ENCODE measurements at places on chromosomes 16 and 17.

DNA sequence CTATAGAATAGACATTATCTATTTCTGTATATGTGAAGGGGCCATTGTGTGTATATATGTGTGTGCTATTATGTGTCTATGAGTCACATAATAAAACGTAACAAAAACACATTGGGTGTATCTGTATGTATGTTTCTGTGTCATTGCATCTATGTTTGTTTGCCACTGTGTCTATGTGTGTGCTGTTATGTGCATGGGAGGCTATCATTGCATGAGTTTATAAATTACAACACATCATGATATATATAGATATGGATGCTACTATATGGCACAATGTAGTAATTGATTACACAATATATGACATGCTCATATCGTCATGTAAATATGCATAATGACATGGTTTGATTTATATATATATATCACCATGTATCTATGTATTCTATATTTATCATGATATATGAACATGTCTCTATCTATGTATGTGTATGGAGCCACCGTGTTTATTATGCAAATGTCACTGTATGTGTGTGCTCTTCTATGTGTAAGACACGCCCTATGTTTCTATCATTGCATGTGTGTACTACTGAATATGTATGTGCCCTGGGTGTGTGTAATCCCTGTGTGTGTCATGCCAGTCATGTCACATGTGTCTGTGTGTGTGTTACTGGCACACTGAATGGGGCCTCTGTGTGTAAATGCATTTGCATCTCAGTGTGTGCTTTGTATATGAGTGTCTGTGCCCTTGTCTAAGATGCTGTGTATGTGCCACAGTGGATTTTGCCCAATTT lies 1.4 kb upstream of the TSPOAP1 start:
- DNase-seq = no peak

- no peak for DNase-seq
Measured at GRCh38 chr17:74530831-74531150, 484 bp downstream of the CD300LB start.

GRCh38 chr16:3734758-3735221 lies 17.5 kb upstream of the TRAP1 start:
- no peak for DNase-seq

- DNase-seq = no peak
Measured at GRCh38 chr16:23148166-23148512, 1.1 kb downstream of the USP31 start.

DNA sequence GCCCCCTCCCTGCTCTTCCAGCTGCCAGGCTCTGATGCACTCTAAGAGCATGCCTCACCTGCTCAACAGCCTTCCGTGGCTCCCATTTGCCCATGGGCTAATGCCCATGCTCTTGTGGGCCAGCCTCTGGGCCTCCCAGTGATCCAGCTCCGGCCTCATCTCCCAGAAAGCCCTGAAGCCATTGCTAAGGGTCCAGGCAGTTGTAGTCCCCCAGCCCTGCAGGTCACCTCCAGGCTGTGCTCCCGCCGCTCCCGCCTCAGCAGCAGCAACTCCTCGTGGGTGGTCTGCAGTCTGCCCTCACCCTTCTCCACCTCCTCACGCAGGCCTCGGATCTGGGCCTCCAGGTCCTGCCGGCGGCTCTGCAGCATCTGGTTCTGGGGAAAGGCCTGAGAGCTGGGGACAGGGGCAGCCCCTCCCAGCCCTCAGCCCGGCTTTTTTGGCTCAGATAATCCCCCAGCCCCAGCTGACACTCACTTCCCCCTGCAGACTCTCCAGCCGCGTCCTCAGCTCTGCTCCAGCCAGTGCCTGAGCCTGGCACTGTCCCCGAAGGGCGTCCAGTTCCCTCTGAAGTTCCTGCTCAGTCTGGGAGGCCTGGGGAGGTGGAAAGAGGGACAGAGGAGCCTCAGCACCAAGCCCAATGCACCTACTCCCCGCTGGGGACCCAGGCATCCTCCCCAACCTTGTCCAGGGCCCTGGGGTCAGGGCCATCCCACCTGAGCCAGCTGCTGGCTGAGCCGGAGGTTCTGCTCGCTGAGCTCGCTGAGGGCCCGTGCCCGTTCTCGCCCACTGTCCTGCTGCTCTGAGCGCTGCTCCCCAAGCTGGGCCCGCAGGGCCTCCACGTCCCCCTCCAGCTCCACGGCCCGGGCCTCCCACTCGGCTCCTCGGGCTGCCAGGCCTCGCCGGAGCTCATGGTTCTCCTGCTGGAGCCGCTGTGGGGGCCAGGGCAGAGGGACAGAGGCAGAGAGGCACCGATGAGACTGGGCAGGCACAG lies 6.2 kb downstream of the BICDL2 start:
- no peak for DNase-seq

DNA sequence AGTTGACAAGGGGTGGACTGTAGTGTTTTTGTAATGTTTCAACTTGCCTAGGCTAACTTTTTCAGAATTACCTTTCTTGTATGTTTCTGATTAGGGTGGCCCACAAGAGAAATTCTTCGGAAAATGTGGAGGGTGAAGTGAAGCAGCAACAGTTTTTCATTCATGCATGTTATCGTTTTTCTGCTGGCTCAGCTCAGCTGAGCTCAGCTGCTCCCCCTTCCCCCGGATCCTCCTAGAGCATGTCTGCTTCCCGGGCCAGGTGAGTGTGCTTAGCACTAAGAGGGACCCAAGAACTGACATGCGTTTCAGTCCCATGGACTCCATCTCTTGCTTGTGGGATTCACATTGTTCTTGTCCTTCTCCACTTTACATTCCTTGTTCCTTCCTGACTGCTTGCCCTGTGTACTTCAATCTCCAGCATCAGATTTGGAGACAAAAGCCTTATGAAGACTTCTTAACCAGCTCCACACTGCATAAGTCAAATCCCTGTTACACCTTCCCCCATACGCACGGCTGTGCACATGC lies 33.6 kb downstream of the SCPEP1 start:
- DNase-seq = no peak

GRCh38 chr17:77872199-77872598 lies 86.3 kb upstream of the TNRC6C start:
- peak; percentile 17 for DNase-seq

DNA sequence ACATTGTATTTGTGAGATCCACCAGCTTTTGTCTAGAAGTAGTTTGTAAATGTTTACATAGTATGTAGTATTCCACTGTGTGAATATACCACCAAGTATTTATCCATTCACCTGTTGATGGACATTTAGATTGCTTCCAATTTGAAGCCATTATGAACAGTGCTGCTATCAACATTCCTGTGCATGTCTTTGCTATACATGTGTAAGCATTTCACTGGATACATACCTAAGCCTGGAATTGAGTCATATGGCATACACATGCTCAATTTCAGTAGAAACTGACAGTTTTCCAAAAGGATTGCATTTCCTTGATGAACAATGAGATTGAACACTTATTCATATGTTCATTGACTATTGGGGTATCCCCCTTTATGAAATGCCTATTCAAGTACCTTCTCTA lies 540.6 kb upstream of the SOX9 start:
- DNase-seq = no peak

GRCh38 chr17:44931376-44931775 lies 16.1 kb upstream of the GFAP start:
- no peak for DNase-seq

- no peak for DNase-seq
Measured at GRCh38 chr16:20298452-20298851, 28.9 kb downstream of the GP2 start.

- no peak for DNase-seq
Measured at GRCh38 chr17:16288860-16289571, 64.3 kb downstream of the CENPV start.

GRCh38 chr16:85007496-85008214 lies 3.7 kb downstream of the ZDHHC7 start:
- DNase-seq = no peak

- DNase-seq = no peak
Measured at GRCh38 chr17:7887038-7887481, 1.5 kb upstream of the CHD3 start.

DNA sequence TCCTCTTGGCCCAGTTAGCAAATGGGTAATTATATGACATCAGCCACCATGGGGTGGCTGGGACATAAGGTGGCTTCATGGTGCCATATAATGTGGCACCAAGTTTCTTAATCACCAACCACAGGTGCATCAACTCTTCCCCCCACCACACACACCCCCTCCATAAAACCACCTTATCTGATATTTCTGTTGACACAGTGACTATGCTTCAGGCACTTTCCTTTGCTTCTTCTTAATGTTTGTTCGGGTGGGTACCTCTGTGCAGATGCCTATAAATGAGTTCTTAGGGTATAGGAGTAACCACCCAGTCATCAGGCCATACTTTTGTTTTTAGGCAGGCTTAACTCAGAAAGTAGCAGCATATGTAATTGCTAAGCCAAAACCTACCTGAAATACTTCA lies 29.5 kb downstream of the RNF43 start:
- no peak for DNase-seq

DNA sequence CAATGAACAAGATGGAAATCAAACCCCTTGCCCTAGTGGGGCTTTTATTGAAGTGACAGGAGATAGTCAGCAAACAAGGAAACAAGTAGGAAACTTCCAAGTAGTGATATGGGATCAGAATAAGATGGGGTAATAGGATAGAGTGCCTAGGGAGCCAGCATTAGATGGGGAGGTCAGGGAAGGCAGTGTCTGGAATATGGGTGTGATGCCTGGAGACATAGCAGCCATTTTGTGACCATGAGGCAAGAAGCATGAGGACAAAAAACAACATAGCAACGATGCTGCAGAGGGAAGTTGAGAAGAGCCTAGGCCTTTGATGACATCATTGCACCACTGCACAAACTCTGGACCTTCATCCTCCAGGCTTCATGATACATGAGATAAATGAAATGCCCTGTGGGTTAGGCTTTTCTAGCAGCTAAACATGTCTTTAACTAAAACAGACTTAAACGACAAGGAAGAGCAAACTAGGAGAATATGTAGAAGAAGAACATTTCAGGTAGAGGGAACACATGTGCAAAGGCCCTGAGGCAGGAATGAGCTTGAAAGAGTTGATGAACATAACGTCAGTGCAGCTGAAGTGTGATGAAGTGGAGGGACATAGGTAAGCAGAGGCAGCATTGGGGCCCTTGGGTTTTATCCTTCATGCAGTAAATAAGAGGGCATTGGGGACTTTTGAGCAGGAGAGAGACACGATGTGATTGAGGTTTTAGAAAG lies 18.2 kb upstream of the TMEM11 start:
- no peak for DNase-seq

DNA sequence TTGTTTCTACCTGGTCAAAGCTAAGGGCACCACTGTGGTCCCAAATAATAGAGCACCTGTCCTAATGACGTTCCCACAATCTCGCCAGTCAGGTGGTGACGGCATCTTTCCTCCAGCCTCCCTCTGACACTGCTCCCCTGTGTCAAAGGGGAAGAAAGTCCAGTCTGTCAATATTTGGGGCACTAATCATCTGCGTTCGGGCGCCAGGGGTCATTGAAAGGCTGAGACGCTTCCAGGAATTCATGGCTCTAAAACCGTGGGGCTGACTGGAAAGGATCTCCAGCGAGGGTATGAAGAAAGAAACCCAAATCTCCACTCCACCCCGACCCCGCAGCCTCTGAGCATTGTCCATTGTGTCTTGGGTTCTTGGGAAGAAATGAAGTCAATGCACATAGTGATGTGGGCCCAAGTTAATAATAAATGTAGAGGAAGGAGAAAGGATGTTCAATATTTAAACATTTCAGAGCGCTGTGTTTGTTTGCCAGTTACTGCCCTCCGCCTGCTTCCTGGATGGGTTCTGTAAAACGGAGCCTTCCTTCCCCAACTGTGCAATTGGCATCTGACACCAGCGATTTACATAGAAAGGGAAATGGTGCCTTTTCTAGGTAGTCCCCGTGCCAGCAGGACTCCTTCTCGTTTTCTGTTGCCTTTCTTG lies 103.2 kb downstream of the SOCS1 start:
- peak; percentile 8 for DNase-seq

GRCh38 chr16:81767987-81768592 lies 11.0 kb upstream of the PLCG2 start:
- DNase-seq = no peak

DNA sequence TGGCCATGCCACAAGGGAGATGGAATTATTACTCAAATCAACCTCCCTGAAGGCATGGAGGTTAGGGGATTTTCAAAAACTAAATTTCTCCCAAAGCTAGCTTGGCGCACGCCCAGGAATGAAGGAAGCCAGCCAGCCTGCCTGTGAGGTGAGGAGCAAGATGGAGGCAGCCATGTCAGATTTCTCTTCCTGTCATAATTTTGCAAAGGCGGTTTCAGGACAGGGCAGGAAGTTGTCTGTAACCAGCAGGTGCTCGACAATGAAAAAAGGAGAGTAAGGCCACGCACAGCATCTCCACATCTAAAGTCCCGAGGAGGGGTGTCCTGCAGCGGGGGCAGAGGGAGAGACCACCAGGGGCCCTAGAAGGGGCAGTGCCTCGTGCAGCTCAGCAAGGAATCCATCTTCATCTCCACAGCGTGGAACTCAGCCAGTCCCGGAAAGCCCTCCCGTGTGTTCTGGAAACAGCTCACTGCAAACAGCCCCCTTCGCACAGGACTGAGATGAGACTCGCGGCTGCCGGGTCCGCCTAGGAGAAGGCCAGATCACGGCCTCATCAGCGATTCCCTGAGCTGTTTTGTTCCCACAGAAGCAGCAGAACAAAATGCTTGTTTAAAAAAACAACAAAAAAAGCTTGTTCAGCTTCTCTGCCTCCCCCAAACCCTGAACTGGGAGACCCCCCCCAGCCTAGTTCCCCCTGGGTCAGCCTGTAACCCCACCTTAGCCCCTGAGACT lies 47.8 kb downstream of the SLC7A5 start:
- DNase-seq = no peak

GRCh38 chr17:16989953-16990860 lies 18.3 kb upstream of the TNFRSF13B start:
- no peak for DNase-seq

DNA sequence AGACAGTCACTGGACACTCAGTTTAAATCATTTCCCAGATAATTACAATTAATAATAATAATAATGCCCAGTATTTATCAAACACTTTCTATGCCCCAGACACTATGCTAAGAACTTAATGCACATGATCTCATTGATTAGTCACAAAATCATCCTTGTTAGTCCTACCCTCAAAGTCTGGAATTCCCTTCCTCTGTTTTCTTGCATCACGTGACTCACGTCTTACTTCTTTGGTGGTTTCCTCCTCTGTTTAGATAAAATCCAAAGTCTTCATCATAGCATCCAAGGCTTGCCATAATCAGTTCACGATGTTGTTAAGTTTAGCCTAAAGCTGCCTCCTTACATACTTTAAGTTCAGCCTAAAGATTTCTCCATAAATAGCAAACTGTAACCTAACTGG lies 471.9 kb downstream of the PMP22 start:
- DNase-seq = no peak

DNA sequence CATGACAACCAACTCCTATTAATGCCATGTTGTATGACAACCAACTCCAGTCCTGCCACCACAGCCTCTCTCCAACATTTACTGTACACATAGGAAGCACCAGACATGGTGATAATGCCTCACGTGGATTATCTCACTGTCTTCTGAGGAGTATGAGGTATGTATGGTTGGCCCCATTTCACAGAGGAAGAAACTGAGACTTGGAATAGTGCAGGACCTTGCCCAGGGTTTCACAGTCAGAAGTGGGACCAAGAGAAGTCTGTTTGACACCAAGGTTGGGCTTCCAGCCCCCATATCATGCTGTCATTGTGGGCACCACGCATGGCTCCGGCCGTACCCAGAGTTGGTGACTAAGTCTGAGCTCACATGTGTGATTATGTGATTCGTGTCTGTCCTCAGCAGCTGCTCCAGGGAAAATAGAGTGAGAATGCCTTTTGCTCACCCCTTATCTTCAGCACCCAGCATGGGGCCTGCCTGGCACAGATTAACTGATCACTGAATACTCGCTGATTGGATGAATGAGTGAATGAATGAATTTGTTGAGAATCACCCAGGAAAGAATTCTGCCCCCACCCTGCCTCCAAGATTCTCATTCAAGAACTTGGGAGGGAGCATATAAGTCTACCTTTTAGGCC lies 204.1 kb upstream of the NLRP1 start:
- DNase-seq = no peak

- no peak for DNase-seq
Measured at GRCh38 chr17:40268141-40268712, 19.5 kb upstream of the CDC6 start.
